GM23248 (cell line): ENCODE measurements at places on chromosomes 16 and 17. TPM values are rescaled to one million over a fixed set of nuclear protein-coding genes. Genes with fewer than 3 reads are reported as not detected.
A peak's percentile ranks its signal among the peaks of the same experiment; 100 is the strongest.

The FOXN1 gene
- polyA plus RNA-seq: not detected in 2 replicates

GRCh38 chr16:3152277-3152990 lies 17.6 kb downstream of the ZNF213 start:
- peak; percentile 87 for DNase-seq

The KIF2B gene
- polyA plus RNA-seq: not detected in 2 replicates

The CLDN7 gene
- 1.7 and 2.3 TPM in 2 replicates for polyA plus RNA-seq

- peak; percentile 86 for DNase-seq
Measured at GRCh38 chr16:88533932-88534637, 36.1 kb upstream of the ZC3H18 start.

DNA sequence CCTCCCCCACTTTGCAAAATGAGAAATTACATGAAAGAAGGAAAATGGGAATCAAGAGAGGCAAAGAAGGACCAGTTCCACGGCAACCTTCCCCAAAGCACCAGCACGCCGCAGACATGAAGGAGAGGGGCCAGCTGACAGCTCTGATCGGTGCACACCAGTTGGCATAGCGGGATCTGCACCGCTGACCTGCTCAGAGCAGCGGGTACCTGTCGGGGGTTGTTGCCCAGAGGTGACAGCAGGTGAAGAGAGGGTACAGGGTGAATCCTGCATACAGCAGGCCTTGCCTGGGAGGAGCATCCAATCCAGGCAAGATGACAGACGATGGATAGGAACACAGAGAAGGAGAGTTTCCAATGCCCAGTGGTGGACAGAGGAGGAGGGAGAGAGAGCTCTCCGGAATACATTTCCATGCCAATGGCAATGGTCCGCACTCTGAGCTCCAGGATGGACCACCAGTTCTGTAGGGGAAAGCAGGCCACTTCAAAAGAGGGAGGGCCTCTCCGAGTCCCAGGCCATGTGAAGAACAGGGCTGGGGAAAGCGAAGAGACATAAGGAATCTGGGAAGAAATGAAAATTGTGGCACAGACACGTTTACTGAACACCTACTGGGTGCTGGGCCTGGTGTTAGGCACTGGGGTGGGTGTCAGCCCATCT lies 24.0 kb downstream of the CEP295NL start:
- peak; percentile 26 for DNase-seq

DNA sequence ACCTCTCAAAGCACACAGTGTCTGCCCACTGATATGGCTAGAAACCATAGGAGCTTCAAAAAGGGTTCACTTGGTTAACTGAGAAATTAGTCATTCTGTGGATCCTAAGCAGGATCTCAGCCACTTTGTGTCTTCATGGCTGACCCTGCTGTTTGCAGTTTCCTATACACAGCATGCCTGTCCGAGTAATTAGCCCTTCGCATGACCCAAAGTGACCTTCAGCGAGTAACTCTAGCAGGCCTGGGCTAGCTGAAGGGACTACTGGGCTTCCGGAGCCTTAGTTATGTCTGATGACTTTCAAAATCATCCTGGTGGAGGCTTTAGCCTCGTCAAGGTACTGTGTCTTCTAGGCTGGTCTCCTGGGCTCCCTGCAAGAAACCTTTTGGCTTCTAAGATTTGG lies 28.9 kb upstream of the FBXW10B start:
- DNase-seq: peak; percentile 21

The ARL4D gene
- polyA plus RNA-seq: 49.4 and 50.4 TPM in 2 replicates

The HSPB9 gene
- polyA plus RNA-seq: 0.34 TPM in 1 of 2 replicates, not detected in the other

GRCh38 chr17:82374626-82375331 lies 3.2 kb downstream of the UTS2R start:
- no peak for DNase-seq

- DNase-seq: peak; percentile 92
Measured at GRCh38 chr17:42142371-42142896, 12.4 kb downstream of the RAB5C start.

- no peak for DNase-seq
Measured at GRCh38 chr16:20814784-20815183, 8.5 kb downstream of the REXO5 start.
